ENCODE measurements at places on chromosomes 3 and 15.

- DNase-seq = no peak
Measured at GRCh38 chr3:183244981-183245476, 8.0 kb upstream of the B3GNT5 start.

- no peak for DNase-seq
Measured at GRCh38 chr3:44999782-45000181, 23.7 kb downstream of the EXOSC7 start.

DNA sequence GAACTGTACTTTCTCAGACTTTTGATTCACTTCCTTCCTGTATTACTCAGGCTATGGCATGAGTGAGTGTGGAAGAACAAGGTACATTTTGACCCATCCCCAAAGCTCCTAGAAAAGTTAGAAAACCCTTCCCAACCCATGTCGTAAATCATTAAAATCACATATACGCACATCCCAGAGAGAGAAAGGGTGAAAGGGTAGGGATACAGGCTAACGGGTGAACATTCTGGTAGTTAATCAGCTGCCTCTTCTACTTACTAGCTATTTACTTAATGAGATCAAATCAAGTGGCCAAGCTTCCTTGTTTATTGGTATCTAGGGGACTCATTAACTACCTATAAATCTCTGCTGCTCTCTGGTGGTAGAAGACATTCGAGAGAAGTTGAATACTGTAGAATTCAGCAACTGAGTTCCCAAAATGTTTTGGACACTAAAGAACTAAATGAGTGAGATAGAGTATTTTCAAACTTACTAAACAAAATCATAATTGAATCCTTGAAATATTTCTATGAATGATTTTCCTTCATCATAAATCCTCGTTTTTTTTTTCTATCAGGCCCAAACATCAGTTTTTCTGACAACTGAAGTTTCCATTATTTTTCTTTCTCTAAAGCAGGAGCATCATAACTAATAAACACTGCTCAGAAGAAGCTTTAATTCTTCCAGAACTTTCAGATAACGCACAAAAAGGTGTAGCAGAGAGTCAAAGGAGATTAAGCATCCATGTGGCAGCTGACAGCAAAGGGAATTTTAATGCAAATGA, 124.2 kb downstream of the IMPG2 start:
- no peak for DNase-seq

- DNase-seq = no peak
Measured at GRCh38 chr15:81853150-81853748, 192.6 kb downstream of the MEX3B start.

GRCh38 chr3:21356402-21356801, 394.6 kb downstream of the ZNF385D start:
- DNase-seq = no peak

DNA sequence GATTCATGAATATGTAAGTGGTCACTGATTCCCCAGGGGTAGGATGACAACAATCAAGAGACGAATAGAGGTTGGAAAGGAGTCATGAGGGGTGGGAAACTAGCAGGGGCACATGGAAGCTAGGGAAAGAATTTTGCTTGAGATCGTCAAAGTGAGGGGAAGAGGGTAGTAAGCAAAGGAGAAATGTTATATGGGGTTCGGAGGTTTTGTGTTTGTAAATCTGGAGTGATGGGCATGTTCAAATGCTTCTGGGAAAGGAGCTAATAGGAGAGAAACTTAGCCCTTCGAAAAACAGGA, 7.9 kb downstream of the RPL14 start:
- no peak for DNase-seq

DNA sequence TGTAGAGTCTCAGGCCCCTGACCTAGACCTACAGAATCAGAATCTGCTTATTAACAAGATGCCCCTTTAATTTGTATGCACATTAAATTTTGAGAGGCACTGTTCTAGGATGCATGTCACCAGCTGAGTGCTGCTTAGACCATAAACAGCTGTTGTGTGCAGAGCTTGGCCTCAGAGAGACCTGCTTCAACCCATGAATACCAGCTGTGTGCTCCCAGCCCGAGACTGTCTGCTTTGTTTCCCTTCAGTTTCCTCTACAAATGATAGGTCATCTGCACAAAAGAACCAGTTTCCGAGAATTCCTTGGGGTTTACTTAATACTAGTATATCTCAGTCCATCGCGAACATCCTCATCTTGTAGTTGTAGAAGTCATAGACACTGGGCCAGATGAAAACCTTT, 158.5 kb upstream of the PFN2 start:
- DNase-seq = no peak

DNA sequence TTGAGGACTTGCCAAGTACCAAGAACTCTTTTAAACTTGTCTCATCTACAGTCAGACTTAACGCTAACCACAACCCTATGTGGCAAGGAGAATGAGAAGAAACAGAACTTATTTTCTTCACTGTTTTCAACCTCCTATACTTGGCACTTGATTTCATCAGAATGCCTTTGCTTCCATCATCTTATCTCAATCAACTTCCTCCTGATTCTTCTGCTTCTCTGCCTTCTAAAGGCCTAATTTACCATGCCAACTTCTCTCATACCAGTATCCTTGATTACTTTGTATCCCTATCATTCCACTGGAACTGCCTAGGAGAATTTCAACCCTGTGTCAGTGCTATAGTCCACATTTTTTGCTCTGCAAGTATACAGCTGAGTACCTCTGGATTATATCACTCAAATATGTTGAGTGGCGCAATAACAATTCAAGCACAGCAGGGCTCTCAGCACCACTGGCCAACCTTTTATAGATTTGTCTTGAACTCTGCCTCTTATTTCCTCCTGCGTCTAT, 413.6 kb downstream of the ROBO1 start:
- no peak for DNase-seq

GRCh38 chr15:66838671-66839239, 136.7 kb downstream of the SMAD6 start:
- DNase-seq = no peak

- DNase-seq = no peak
Measured at GRCh38 chr3:89474333-89475130, 367.1 kb downstream of the EPHA3 start.

DNA sequence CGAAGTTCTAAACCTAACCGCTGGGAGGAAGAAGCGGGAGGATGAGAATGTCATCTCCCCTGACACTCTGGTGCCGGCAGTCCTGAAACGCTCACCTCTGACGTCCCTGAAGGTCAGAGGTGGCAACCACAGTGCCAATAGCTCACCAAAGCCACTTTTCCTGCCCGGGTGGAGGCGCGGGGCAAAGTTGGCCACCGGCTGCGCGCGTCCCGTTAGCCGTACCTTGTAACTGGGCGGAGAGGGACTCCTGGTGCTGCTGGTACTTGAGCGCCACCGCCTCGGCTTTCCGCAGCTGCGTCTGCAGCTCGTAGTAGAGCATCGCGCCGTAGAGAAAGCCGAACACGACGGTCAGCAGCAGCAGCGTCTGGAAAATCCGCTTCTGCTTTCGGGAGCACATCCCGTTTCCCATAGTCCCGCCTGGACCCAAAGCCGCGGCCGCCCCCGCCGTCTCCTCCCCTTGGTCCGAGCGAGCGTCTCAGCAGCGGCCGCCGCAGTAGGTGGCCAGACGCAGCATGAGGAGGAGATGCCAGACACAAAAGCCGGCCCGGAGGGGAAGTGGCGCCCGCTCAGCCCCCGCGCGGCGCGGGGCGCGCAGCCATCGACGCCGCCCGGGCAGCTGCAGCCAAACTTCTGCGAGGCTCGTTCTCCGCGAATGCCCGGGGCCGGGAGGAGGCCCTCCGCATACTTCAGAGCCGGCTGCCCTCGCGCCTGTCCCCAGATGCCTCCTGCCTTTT, 680 bp downstream of the GOLIM4 start:
- DNase-seq = no peak

- no peak for DNase-seq
Measured at GRCh38 chr15:100651253-100651652, 48.9 kb downstream of the ASB7 start.

DNA sequence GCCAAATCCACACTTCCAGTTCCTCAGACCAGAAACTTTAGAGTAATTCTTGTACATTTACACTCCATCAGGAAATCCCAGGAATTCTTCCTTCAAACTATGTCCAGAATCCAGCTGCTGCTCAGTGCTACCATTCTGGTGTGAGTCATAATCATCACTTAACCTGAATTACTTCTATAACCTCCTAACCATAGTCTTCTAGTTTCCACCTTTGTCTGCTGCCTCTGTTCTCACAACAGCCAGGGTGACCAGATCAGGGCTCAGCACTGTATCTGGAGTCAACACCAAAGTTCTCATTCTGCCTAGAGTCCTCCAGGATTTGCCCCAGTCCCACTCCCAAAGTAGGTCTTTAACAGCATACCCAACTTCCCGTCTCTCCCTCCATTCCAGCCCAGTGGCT, 3.4 kb downstream of the CLDND1 start:
- no peak for DNase-seq

DNA sequence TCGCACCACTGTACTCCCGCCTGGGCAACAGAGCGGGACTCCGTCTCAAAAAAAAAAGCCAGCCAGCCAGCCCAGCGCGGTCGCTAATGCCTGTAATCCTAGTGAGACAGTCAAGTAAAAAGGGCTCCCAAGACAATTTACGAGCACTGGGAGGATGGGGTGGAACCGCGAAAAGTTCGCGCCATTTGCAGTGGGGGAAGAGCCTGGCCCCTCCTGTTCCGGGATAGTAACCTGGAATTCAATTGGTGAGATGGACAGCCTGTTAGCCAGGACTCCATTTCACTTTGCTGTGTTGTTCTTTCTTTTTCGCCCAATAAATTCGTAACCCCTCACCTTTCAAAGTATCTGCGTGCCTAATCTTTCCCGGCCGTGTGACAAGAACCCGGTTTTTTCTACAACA, 19.5 kb downstream of the SLC4A7 start:
- DNase-seq = no peak

- DNase-seq = no peak
Measured at GRCh38 chr15:39801641-39802309, 19.1 kb upstream of the FSIP1 start.

GRCh38 chr3:189967254-189967865, 153.3 kb downstream of the P3H2 start:
- peak; percentile 10 for DNase-seq
